ENCODE measurements at places on chromosomes 7 and 10. TPM values are rescaled to one million over a fixed set of nuclear protein-coding genes. Genes with fewer than 3 reads are reported as not detected.

DNA sequence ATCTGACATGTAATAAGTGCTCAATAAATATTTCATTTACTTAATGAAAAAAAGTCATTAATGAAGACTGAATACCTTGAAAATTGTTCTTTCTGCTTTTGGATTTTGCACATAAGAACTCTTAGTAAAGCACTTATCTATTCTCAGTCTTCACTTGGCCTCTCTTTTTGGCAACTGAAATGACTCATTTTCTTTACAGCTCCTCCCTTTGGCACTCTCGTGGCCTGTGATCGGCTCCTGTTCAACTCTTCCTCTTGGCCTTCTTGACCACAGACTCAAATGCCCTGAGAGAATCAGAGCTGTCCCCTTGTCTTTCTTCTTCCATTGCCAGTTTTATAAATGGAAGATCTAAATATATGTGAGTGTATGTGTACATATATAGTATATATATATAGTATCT is 54.2 kb downstream of the FOXP2 start:
- no peak for DNase-seq
- H3K4me3 ChIP-seq = no peak overlapping the region
- H3K4me1 ChIP-seq = no peaks in the 10 kb centered on the region
- H3K36me3 ChIP-seq = no peaks in the 10 kb centered on the region
- H3K27me3 ChIP-seq = no peaks in the 10 kb centered on the region

- H3K36me3 ChIP-seq = no peaks in the 10 kb centered on the region
- H3K27ac ChIP-seq = no peak overlapping the region
- DNase-seq = no peak
- no peak overlapping the region for H3K4me3 ChIP-seq
- H3K27me3 ChIP-seq = peaks cover 23% of the 10 kb centered on the region
Measured at GRCh38 chr10:35307297-35307696, 29.0 kb upstream of the CCNY start.

The C10orf53 gene
- total RNA-seq = not detected

The ANXA7 gene
- total RNA-seq = 123 TPM

Data from natural killer cell treated with Interleukin-12 subunit alpha and Interleukin-12 subunit beta and Interleukin-15 and Interleukin-18, amount 100 ng/mL, for 72 hours (primary cell).